ENCODE measurements at places on chromosomes 11 and 22.

DNA sequence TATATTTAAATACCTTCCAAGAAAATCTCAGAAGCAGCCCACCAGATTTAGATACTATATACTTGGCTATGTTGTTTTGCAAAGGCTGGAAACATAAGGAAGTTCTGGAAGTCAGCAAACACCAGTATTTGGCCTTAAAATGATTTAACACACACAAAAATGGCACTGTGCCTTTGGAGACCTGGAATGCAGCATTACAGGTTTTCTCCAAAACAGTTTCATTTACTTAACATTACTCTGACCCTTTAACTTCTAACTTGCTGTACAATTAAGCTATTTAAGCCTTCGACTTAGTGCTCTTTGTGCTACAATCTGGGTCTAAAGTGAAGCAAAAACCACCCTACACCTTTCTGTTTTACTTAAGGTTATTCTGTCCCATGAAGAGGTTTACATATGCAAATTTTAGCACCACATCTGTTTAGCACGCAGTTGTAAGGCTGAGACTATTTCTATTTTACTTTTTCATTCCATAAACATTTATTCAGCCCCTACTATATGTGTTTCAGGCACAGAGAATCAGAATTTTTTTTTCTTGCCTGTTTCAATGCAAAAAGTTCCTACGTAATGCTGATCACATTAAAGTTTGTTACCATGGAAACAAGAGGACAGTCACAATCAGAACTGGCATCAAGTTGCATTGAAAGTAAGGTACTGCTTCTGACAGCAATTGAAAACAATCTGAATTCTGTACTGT is 70.3 kb downstream of the MAML2 start:
- peak; percentile 65 for DNase-seq

DNA sequence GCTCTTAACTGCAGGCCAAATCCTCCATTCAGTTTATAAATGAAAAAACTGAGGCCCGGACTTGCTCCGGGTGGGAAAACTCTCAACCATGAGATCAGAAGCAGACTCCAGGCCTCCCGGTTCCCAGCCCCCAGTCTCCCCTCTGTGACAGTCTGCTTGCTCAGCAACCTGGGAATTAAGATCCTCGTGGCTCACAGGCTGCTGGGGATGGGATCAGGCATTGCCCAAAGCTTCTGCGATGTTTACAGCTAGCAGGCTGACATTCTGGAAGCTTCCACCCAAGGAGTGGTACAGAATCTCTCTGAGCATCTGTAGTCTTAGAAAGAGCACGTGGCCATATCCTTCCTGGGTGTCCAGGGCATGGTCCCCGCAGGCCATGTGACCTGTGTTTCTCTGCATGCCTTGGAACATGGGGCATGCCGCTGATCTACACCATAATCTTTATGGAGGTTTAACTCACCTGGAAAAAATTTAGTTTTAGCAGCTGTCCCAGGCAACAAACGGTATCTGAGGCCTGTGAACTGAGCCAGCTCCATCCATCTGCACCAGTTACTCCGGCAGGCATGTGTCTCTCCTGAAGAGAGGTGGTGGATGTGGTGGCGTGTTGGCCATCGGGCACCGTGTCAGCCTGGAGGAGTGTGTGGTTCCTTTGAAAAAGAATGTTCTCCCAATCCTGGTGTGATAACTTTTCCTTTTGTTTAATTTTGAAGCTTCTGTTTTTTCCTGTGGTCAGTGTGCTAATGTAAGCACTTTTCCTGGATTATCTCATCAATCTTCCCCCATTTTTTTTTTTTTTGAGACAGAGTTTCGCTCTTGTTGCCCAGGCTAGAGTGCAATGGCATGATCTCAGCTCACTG is 7.9 kb downstream of the FBLN1 start:
- no peak for DNase-seq

GRCh38 chr22:17638182-17638431 is 450 bp upstream of the BCL2L13 start:
- DNase-seq = no peak

DNA sequence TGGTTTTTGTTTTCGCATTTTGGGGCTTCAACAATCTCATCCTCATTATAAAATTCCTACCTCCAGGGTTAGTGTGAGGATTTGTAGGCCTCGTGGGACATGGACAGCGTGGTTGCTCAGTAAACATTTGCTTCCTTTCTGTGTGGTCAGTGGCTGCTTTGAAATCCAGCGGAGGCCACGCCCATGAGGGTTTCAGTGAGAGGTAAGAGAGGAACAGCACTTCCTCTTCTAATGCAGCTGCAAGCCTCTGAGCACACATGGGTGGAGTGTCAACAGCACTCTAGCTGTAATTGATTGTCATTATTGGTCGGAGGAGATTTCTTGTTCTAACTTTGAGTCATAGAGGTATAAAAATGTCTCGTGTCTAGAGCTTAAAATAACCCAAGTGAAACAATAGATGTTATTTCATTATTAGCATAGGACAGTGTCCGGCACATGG is 6.0 kb upstream of the ARHGAP42 start:
- DNase-seq = peak; percentile 81

GRCh38 chr11:61586792-61587430 is 6.0 kb upstream of the SYT7 start:
- no peak for DNase-seq

DNA sequence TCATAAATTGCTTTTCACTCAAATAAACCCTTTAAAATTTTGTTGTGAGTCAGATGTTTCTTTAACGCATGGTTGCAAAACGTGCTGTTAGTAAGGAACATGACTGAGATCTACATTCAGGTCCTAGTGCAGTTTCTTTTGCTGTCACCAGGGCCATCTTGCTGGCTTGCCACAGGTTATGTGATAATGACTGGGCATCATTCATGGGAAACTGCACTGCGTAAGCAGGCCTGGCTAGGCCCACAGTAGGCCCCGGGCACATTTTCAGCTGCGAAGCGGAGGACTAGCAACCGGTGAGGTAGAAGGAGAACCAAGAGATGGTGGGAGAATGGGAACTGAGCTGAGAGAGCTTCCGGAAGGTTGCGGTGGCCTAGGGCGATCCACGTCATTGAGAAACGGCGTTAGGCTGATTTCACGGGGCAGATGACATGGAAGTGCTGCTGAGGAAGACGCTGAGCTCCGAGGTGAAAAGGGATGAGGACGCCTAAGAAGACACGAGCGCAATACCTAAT is 3.2 kb upstream of the KLHDC7B start:
- DNase-seq = peak; percentile 62

DNA sequence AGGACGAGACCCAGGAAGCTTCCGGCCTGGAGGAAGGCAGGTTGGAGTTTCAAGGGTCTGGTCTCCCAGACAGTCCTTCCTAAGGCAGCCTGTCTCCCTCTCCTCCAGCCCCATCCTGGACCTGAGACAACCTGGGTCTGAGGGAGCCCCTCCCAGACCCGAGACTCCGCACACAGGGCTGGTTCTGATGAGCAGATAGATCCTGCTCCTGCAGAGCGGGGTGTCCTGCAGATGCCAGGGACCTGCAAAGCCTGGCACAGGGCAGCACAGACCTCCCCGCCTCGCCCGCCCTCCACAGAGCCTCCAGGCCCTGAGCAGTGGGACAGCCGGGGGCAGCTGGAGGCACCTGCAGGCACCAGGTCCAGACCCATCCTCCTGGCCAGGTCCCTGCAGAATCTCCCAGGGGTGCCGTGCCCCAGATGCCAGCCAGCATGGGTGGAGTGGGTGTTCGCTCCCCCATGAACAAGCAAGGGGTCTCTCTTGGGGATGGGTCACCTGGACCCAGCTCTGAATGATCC is 7.8 kb downstream of the PIM3 start:
- DNase-seq = peak; percentile 47

DNA sequence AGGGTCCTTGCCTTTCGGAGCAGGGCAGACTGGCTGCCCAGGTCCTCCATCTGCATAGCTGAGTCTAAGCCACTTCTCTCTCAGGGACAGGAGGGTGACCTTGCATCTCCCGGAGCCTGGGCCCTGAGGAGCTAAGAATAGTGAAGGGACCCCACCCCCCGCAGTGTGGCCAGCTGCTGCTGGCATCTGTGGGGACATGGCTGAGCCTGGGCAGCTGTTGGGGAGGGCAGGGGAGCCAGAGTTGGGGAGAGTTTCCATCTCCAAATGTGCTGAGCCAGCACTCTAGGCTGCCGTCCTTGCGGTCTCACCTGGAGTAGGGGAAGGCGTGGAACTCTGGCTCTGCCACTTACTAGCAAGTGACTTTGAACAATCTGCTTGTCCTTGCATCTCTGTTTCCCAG is 34.8 kb upstream of the SHISAL1 start:
- no peak for DNase-seq

- no peak for DNase-seq
Observed at GRCh38 chr11:14898906-14899305, 6.9 kb upstream of the CYP2R1 start.

DNA sequence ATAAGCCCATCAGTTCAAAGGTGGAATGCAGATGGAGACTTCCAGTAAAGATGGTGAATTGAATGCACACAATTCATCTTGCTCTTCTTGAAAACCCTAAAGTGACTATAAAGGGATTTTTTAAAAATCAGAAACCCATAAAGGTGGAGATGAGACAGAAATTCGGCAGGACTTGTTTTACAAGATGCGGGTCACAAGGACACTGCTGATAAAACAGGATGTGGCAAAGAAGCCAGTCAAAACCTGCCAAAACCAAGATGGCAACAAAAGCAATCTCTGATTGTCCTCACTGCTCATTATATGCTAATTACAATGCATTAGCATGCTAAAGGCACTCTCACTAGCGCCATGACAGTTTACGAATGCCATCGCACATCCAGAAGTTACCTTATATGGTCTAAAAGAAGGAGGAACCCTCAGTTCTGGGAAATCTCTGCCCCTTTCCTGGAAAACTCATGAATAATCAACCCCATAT is 137.1 kb downstream of the NECTIN1 start:
- DNase-seq = no peak

DNA sequence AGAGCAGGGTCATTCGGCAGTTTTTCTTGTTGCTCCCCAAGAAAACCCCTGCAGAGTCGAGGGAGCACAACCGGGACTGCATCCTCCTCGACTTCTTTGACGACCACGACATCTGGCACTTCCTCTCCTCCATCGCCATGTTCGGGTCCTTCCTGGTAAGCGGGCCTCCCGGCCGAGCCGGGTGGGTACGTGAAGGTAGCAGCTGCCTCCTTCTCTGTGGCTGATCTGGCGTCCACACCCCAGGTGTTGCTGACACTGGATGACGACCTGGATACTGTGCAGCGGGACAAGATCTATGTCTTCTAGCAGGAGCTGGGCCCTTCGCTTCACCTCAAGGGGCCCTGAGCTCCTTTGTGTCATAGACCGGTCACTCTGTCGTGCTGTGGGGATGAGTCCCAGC is 3.4 kb upstream of the TAGLN start:
- DNase-seq = no peak

GRCh38 chr22:49295465-49295743 is 532.3 kb downstream of the BRD1 start:
- no peak for DNase-seq

DNA sequence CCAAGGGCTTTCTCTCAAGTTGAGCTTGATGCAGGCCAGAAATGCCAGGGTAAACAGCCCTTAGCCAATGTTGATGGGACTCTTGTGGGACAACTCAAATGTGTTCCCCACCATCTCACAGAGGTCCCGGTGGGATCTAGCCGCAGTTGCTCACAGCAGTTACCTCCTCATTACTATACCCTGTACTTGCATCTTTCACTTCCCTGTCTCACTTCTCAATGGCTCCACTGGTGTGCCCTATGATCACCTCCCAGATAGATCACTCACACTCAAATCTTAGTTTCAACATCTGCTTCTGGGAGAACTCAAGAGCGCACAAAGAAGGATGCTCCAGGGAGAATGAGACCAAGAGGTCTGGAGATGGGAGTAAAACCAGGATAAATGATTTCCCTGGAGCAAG is 47.0 kb downstream of the RCN1 start:
- DNase-seq = no peak

DNA sequence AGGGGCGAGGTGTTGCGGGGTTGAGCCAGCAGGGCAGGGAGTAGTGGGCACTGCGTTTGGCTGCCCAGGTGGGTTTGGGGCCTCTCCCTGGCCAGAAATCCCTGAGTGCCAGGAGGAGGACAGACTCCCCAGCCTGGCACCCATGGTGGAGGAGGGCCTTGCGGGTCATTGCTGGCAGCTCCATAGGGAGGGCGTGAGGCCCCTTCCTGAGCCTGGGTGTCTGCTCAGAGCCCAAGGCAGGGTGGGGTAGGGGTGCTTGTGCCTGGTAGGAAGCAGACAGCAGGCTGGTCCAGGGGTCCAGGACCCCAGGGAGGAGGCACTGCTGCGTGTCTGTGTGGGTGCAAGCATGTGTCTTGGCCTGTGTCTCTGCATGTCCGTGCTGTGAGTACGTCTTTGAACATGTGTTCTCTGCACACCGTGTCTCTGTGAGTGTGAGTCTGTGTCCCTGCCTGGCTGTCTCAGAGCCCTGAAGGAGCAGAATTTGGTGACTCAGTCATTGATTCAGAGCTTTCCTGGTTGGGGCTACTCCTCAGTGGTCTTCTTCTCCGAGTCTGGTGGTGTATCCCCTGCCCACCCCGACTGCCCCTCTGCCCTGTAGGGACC is 3.9 kb downstream of the TSPAN4 start:
- DNase-seq = no peak

DNA sequence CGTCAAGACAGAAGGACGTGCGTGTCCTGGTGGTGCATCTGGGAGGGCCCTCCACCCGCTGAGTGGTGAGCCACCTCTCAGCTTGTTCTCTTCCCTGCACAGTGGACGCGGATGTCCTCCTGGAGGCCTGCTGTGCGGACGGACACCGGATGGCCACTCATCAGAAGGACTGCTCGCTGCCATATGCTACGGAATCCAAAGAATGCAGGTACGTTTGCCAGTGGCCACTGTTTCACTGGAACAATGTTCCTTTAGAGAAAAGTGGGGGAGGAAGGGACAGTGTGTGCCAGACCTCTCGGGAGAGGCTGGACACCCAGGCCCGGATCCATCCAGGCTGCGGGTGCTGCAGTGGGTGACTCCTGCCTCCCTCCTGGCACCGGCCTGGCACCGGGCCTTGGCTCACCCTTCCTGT is 15.9 kb downstream of the FBLN1 start:
- DNase-seq = no peak

DNA sequence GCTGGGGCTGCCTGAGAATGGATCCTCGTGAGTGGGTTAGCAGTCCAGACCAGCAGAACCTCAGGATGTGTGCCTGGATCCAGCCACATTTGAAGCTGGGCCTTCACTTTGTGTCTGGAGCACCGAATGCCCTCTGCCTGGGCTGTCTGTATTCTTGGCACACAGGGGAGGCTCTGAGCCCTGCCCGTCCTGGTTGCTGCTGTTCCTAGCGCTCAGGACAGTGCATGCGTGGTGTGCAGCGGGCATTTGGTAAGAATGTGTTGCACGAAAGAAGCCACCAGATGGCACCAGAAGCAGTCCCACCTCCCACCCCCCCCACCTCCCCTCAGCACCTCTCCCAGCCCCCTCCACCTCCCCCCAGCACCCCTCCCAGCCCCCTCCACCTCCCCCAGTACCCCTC is 4.1 kb upstream of the MAPK11 start:
- DNase-seq = peak; percentile 75

- DNase-seq = no peak
Observed at GRCh38 chr22:17833489-17833888, 59.2 kb upstream of the BID start.
